AG09309 (cell line): ENCODE measurements at places on chromosomes 1 and 21.
A peak's percentile ranks its signal among the peaks of the same experiment; 100 is the strongest.

- DNase-seq: no peak
Measured at GRCh38 chr1:229410370-229410691, 23.6 kb downstream of the ACTA1 start.

GRCh38 chr1:109902204-109902985 is 8.3 kb upstream of the CSF1 start:
- no peak for DNase-seq

- DNase-seq: no peak
Measured at GRCh38 chr1:18357622-18358230, 123.0 kb upstream of the KLHDC7A start.

DNA sequence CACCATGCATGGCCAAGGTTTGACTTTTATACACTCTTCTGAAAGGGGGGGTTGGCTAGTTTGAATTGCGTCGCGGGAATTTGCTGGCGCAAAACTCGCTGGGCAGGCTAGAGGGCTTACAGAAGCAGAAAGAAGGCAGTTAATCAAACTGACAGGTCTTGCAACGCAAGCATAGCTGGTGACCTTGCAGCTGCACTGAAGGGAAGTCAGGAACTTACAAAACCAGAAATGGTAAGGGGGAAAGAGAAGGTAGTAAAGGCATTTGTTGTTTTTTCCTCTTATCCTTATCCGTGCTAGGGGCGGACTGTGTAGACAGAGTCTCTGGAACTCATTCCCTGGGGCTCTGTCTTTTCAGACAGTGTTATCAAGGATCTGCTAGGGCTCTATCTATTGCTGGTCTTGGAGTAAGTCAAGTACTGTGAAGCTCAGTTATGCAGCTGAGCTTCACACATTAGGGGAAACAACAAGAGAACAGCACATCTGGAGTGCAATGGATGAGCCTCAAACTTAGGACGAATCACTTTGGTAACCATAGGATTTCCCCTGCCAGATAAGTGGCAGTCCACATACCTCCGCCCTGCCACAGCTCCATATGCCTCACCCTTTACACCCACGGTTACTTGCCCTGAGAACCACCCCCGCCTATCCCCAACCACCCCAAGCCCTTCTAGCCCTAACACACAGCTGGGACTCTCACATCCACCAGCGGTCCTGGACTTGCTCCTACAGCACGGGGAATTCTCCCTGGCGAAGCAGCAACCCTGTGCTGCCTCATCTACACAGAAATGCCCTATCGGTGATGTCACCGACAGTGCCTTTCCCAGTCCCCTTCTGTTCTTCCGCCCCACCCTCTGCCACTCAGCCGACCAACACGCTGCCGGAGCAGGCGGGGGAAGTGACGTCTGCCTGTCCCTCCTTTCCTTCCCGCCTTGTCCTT is 251.4 kb downstream of the FAM72C start:
- no peak for DNase-seq

DNA sequence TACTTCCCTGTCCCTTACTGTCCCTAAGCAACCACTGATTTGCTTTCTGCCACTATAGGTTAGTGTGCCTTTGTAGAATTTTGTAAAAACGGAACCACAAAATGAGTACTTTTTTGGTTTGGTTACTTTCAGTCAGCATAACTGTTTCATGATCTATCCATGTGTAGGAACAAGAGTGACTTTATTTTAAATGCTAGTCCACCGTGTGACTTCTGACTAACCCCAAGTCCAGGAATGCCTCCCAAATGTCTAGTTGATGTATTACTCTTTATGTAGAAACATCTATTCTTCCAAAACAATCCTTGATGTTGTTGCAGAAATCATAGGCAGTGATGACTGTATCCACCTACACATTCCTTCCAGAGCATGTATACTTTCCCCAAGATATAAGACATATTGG is 21.3 kb downstream of the ATPAF1 start:
- DNase-seq: no peak

GRCh38 chr1:79190074-79190473 is 183.5 kb upstream of the ADGRL4 start:
- no peak for DNase-seq

DNA sequence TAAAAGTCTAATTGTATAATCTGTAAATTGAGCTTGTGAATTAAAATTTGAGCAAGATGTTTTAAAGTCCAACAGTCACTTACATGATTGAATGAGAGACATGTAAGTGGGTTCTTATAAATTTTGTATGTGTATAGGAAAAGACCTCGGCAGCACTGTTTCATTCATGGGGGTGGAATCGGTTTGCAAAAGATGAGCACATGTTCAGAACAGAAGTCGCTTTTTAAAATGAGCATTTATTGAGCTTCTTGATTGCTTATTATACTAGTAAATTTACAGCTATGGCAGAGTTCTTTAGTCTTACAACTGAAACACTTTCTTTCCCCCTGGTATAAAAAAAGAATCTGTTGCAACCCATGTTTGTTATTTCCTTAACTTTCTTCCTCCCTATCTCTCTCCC is 33.9 kb downstream of the ACTN2 start:
- DNase-seq: no peak

DNA sequence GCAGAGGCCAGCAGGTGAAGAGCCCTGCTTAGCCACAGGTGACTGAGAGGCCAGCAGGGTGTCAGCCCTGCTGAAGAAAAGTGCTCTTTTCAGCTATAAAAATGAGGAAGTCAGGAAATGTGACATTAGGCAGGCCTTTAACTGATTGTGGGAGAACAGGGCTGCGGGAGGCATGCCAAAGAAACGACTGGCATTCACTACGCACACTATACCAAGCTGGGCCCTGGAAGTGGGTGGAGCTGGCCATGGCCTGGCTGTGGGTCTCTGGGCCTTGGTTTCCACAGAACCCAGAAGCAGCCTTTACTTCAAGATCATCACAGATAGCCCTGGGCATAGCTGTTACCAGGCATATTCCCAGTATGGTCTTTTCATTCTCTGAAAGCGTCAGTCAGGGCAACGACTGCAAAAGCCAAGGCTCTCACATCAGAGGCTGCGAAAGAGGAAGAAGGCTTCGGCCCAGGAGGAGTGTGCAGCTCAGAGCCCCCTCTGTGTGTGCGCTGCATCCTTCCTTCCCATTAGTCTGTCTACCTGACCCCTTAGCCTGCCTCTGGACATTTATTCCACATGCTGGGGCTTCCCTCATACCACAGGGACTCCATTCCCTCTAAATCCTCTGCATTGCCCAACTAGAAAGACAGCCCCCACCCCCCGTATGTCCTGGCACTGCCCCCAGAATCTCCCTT is 14.3 kb downstream of the SLC2A1 start:
- DNase-seq: no peak

GRCh38 chr1:162133566-162133965 is 64.1 kb downstream of the NOS1AP start:
- DNase-seq: peak; percentile 39

DNA sequence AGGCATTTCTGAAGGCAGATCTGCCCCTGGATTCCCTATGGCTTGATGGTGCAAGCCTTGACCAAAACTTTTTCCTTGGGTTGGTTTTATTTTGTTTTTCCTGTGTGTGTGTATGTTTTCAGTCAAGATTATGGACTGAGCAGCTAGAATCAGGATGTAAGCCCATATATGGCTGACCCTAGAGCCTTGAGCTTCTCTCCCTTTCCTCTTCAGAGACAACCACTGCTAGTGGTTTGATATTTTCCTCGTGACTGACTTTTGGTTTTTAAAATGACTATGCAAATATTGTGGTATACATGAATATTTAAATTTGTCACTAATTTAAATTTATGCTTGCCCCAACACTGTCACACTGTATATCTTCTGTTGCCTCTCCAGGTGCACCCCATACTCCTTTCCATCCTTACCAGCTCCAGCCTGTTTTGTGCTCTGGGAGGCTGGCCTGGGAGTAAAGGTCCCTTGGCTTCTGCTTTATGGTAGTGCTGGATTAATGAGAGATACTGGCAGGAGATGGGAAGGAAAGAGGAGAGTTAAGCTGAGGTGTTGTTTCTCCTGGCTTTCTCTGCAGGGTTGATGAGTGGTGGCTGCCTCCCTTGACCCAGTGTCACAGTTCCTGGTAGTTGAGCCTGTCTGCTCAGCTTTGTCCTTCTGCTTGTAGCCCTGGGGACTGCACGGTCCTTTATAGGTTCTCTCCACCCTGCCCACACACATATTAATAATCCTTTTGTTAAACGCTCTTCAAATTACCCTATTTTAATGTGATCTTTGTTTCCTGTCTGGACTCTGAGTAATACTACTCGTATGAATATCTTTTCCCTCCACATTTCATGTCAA is 44.4 kb downstream of the RWDD3 start:
- DNase-seq: no peak

DNA sequence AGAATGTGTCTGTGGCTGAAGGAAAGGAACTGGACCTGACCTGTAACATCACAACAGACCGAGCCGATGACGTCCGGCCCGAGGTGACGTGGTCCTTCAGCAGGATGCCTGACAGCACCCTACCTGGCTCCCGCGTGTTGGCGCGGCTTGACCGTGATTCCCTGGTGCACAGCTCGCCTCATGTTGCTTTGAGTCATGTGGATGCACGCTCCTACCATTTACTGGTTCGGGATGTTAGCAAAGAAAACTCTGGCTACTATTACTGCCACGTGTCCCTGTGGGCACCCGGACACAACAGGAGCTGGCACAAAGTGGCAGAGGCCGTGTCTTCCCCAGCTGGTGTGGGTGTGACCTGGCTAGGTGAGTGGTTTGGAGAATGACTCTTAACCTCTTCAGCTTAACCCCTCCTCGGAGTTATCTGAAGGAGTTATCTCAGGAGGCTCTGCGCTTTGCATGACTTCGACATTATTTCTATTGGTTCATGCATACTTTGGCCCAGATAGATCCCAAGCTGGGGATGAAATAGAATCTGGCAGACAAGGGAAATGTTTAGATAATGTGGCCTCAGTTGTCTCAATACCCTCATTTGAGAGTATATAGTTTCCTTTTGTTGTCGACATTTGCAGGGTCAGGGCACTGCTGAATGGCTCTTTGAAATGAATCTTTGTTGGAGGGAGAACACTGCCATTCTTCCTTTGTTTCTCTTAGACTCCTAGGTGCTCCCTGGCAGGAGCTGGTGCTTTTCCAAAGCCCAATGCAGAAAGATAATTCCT is 39.7 kb downstream of the PTGFRN start:
- no peak for DNase-seq

- peak; percentile 45 for DNase-seq
Measured at GRCh38 chr1:212229654-212230053, 55.6 kb upstream of the PPP2R5A start.

- DNase-seq: no peak
Measured at GRCh38 chr1:159940006-159940620, 5.3 kb downstream of the IGSF9 start.

GRCh38 chr21:34882719-34883131 is 166.4 kb downstream of the RUNX1 start:
- DNase-seq: no peak

DNA sequence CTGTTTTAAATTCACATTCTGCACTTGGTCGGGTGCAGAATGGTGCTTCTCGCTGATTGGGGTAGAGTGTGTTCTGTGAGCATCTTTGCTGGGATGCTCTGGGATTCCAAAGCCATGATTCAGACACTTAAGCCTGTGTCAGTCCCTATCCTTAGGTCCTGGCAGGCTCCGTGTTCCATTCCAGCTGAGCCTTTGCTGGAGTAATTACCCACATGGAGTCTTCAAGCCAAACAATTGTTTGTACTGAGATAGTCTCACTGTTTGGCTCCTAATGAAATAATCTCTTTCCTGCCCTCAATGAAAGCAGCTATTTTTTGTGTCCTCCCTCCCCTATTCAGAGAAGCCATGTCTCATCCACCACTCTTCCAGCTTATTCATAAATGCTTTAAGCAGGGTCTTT is 18.7 kb downstream of the SMAP2 start:
- DNase-seq: peak; percentile 63

DNA sequence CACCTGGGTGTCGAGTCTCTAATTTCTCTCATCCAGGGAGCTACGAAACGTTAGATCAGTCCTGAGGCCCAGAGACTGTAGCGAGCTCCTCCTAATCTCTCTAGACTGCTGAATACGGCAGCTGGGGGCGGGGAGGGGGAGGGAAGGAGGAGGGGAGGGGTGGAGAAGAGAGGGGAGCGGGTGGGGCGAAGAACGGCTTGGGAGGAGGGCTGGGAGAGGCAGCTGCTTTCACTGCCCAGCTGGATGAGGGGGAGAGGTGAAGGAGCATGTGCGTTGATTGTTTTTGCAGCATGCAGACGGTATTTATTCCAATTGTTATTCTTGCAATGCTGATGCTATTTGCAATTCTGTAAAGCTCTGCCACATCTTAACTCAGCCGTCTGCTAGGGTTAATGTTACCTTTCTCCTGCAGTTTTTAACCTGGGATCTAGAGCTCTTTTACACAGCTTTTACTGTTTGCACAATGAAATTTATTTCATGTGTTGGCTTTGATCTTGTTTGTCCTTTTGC is 790 bp downstream of the DNAJC6 start:
- DNase-seq: no peak
